Activated T-cell treated with anti-CD3 and anti-CD28 coated beads for 4 hours (primary cell): ENCODE measurements at places on chromosomes 7 and 10.

DNA sequence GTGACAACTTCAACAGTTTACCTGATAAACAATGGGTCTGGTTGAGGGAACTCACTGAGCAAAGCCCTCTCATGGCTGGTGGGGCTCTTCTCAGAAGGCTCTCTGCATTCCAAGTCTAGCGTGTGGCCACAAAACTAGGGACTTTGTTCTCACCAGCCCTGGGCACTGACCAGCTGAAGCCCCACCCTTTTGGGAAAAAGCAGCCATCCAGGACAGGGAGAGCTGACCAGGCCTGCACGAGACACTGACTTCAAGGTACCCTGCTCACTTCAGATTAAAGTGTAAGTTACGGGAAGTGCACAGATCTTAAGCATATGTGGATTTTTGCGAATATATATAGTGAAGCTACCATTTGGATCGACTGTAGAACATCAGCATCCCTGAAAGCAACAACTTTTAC is 67.4 kb upstream of the LRRC4 start:
- DNase-seq, result no peak

GRCh38 chr10:22784668-22785067 is 70.3 kb upstream of the PIP4K2A start:
- DNase-seq, result no peak

GRCh38 chr7:106041140-106041717 is 70.9 kb downstream of the SYPL1 start:
- no peak for DNase-seq

- no peak for DNase-seq
Observed at GRCh38 chr10:102668326-102669107, 24.2 kb downstream of the TRIM8 start.

- no peak for DNase-seq
Observed at GRCh38 chr7:46226860-46227259, 305.8 kb upstream of the IGFBP3 start.

DNA sequence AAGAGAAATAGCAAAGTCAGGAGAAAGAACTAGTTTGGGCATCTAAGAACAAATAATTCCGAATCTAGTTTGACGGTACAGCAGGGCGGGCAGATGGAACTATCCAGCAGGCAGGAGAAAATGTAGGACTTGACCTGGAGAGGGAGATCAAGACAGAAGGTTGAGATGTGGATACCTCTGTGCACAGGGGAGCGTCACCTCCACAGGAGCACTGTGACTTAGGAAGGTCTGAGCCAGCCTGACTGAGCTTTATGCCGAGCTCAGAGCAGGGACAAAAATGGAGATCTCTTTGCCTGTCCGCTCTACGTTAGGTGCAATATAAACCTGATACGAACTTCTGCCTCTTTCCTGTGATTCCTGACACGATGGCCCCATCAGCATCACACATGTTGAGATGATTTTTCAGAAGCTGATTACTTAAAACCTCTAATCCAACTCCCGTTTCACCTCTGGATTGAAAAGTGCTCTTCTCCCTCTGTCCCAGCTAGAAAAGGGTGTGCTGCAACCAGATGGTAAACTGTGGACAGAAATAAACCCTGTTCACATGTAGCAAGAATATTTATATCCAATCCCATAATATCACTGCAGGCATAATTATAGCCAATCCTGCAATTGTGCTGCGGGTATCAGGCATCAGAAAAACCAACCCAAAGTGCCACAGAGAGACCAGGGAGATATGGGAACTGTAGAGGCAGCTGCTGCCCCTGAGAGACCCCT is 13.6 kb upstream of the SORBS1 start:
- DNase-seq, result no peak

- DNase-seq, result no peak
Observed at GRCh38 chr10:17751781-17752445, at the start of gene TMEM236. Gene TMEM236 (plus strand): TSS chr10:17752201. CDS start chr10:17752296, 95 bp downstream.

GRCh38 chr10:13349463-13350274 is 1.6 kb upstream of the SEPHS1 start:
- DNase-seq, result no peak

DNA sequence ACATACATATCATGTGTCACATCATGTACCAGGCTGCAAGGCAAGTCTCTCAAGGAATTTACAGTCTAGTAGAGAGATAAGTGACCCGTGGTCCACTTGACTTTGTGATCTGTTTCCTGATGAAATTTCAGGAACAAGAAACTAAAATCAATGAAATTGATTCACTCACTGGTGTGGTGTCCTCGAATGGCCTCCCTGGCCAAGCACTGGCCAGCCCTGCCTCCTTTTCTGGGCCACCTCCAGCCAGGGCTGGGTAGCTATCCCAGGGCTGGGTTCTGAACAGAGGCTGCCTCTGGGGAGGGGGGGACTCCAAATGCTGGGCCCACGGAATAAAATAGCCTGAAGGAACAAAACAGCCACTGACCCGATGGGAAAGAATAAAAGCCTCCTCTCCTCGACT is 182.2 kb downstream of the HERPUD2 start:
- DNase-seq, result no peak

DNA sequence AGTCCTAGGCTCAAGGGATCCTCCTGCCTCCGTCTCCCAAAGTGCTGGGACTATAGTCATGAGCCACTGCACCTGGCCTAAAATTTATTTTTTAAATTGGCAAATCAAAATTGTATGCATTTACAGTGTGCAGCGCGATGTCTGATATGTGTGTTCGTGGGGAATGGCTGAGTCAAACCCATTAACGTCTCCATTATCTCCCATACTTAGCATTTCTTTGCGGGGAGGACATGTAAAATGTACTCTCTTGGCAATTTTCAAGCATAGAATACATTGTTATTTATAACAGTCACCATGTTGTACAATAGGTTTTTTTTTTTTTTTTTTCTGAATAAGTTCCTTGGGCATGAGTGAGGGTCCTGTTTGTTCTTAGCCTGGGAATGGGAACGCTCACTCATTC is 3.8 kb downstream of the TMEM184A start:
- DNase-seq, result no peak

DNA sequence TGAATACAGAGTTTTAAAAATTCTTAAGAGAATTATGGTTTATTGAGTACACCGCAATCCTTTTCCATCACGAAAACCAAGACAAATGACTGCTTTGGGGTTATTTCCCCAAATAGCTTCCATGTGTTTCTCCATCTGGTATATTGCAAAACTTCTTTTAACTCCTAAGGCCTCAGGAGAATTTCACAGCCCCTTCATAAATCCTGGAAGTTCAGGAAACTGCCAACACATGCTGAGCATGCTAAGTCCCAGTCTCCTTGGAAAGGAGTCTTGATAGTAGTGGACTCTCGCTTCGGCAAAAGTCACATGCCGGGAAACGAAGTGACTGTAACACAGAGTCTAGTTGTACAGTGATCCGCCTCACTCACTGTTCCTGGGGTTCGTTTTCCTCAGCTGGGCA is 88.1 kb upstream of the RSU1 start:
- DNase-seq, result no peak

DNA sequence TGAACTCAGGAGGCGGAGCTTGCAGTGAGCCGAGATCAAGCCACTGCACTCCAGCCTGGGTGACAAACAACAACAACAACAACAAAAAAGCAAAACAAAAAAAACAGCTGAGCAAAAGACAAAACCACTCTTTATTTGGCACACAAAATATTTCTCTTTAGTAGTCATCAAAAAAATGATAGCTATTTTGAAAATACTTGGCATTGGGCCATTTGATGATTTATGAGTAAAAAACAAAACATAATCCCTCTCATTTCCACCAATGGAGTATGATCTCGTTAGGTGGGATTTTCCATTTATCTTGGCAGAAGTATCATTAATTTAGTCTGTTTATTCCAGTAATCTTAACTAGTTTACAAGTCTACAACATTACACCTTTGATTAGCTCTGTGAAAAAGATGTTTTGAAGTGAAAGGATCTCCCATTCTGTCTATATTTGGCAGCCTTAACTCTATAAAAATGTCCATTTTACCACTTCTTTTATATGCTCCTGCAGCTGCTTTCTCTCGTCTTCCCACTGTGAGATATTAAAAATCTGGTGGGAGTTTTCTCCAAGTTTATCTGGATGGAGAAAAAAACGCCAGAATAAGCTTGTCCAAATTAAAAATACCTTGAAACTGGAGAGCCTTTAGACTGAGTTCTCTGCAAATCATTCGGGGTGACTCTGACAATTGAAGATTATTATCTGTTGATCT is 58.8 kb upstream of the AGMO start:
- DNase-seq, result no peak

GRCh38 chr10:97132273-97132672 is 53.5 kb downstream of the SLIT1 start:
- no peak for DNase-seq

DNA sequence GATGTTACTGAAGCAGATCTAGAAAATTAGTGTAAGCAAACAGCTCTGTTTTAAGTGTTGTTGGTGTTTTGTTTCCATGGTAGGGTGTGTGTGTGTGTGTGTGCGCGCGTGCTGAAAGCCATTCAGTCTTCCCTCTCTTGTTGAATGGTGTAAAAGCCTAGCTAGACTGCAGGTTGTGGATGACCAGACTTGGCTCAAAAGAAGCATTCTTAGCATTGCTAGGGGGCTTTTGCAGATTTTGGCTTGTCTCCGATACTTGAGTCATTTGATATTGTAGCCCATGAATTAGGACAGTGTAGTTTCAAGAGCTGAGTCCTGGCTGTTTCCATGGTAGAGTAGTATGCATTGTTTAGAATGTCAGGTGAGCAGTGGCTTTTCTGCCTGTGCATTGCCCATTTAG is 99.1 kb downstream of the SND1 start:
- no peak for DNase-seq

DNA sequence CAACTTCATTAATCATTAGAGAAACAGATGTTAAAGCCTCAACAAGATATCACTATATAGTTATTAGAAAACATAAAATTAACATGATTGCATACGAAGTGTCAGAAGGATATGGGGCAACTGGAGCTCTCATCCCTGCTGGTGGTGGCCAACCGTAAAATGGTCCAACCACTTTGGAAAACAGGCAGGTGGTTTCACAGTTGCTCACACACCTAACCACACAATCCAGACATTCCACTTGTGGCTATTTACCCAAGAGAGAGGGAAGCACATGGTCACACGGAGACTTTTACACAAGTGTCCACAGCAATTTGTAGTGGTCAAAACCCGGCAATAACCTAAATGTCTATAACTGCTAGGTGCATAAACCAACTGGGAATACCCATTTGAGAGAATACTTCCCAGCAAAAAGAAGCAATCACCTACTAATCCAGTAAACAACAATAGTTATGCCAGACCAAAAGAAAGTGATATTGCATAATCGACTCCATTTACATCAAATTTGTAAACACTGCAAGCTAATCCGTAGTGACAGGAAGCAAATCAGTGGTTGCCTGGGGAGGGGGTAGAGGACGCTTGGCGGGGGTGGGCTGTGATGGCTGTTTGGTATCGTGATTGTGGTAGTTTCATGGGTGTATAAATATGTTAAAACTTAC is 91.8 kb downstream of the LARP4B start:
- no peak for DNase-seq

- no peak for DNase-seq
Observed at GRCh38 chr10:86670290-86670811, 2.0 kb downstream of the LDB3 start.

DNA sequence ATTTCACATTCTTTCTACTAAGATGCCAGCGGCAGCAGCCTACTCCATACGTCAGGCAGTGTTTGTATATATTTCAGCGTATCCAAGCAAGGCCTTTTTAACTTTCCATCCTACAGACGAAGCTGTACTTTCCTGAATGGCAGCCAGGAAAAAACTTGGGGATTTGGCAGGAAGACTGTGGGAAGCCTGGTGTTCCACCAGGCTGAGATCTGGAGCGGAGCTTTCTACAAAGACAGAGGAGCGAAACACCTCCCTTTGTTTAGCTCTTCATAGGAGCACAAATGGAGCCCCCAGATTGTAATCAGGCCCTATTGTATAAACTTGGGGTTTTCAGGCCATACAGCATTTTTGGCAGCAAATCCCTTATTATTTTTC is 143.8 kb downstream of the TES start:
- no peak for DNase-seq

DNA sequence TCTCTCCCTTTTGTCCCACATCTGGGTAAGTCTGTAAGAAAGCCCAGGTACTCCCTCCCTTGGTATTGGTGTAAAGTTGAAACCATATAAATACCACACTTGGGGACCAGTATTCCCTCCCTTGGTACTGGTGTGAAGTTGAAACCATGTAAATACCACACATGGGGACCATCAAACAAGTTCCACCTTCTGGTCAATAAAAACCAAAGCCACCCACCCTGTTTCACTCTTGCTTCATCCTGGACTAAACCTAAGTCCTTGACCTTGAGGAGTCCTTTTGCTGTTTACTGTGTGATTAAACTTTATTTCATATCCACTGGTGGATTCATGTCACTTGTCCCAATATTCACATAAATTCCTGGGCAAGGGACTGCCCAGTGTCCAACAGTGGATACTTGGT is 8.4 kb downstream of the P4HA1 start:
- DNase-seq, result no peak

DNA sequence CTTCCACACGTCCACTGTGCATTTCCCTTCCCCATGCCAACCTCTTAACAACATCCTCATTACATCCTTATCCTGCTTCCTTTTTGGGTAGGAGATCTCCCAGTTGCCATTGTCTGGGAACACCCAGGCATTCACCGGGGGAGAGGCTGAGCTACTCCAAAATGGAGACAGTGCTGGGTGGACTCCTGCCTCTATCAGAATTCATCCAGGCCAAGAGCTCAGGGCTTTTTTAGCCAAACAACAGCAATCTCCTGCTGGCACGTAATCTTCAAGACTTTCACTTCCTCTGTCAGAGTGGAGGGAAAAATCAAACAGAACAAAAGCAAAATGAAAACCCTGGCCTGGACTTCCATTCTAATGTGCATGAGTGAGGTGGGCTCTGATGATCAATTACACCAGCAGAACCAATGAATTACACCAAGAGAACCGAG is 245.0 kb downstream of the PRPF18 start:
- no peak for DNase-seq

DNA sequence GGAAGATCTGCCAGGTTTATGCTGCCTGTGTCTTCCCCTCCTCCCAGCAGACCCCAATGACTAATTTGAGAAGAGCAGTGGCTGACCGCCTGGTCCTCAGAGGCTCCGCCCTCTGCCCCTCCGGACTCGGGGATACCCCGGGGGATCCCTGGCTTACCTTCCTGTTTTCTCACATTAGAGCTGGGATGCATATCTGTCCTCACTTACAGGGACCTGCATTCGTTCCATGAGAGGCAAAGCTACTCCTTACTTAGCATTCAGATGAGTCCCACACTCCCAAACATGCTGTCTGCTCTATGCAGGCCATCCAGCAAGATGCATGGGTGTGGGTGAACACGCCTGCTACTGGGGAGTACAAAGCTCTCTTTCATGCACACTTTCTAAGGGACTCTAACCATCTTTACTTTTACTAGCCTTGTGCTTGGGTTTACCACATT is 24.0 kb downstream of the VOPP1 start:
- DNase-seq, result no peak

GRCh38 chr10:22319547-22319979 is 1.3 kb upstream of the BMI1 start:
- DNase-seq, result no peak

GRCh38 chr10:97919012-97919411 is 69.4 kb downstream of the GOLGA7B start:
- no peak for DNase-seq
